Activated CD8-positive, alpha-beta T cell treated with anti-CD3 and anti-CD28 coated beads, Interleukin-2, amount 10 ng/mL, durations not matched to agents 7 days and 5 days (primary cell): ENCODE measurements at places on chromosomes 12 and 14. TPM values are rescaled to one million over a fixed set of nuclear protein-coding genes. Genes with fewer than 3 reads are reported as not detected.

FAM186B gene
- 0.18 TPM for total RNA-seq

CCDC197 gene
- total RNA-seq: not detected

ASB8 gene
- 37.9 TPM for total RNA-seq

SCN8A gene
- total RNA-seq: 1.6 TPM

TPPP2 gene
- not detected for total RNA-seq

SYT1 gene
- total RNA-seq: not detected

FAR2 gene
- 16.7 TPM for total RNA-seq

ANO2 gene
- total RNA-seq: not detected

PRIMA1 gene
- not detected for total RNA-seq

OAS2 gene
- total RNA-seq: 237 TPM
